Fibroblast of mammary gland (primary cell): ENCODE measurements at places on chromosomes 1 and 21.

DNA sequence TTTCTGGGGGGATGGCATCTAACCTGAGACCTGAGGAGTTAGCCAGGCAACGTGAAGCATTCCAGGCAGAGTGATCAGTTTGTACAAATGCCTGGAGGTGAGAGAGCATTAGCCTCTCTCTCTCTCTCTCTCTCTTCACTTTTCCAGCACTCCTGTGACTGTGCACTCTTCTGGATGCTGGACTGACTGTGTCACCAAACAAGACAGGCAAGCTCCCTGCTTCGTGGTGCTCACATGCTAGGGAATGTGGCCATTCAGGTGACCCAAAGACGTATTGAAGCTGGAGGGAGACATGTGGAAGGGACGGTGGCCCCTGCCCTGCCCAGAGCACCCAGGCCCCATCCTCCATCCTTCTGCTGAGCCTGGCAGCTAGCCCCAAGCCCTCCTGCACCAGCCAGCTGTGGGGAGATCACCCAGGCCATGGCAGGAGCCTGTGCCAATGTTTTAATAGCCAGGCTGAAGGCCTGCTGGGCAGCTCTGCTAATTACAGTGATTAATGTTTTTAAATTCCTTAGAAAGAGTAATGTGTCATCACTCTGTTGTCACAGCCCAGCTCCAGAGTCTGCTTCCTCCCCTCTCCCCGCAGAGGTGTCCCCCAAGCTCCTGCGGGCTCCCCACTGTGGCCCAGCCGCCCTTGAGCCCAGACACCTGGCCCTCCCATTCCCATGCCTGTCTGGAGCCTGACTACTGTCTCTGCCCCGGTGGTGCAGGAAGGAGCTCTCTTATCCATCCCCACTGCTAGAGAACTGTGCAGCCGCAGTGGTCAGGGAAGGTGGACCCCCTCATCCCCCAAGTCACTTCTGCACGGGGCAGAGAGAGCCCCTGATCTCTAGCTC, 48.9 kb downstream of the UBIAD1 start:
- DNase-seq = no peak

GRCh38 chr1:246681900-246682895, 42.0 kb upstream of the SCCPDH start:
- DNase-seq = peak; percentile 25

- DNase-seq = peak; percentile 82
Observed at GRCh38 chr1:181139631-181140061, 51.1 kb downstream of the IER5 start.

DNA sequence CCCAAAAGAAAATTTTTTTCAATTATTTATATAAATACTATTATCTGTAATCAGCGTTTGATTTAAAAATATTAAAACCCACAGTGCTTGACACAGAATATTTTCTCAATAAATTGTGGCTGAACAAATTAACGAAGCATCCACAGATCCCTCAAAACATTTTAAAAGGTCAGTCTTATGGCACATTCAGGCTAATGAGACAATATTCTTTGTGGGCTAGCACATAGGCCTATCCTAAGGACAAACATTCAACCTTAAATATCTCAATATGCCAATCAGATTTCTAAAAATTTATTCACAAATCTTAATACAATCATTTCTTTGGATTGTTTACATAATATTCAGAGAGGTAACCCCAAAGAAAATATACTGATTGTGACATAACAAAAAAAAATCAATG, 8.1 kb downstream of the PTGS2 start:
- no peak for DNase-seq

DNA sequence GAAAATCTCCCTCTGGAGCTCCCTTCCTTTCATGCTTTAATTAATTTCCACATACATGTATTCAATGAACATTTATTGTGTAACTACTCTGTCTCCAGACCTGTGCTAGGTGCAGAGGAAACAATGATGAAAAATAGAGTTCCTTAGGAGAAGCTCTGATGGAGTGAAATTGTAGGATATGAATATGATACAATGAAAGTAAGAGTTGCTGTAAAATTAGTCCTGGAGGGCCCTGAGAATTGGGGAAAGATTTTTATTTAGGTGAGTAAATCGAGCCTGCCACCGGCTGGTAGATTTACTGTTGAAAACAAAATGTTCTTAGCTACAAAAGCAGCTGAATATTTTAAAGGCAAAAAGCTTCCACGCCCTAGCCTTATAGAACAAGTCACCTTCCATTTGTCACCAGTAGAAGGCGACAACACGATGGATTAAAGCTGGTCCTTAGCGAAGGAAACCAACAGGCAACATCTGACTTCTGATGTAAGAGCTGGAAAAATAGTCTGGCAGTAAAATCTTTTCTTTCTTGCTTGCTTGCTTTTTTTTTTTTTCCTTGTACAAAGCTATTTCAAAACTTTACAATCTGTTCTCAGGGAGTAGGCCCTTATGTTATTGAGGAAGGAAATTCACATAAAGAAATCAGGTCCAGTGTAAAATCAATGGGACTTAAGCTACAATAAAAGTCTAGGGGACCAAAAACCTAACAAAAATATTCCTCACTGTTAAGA, 82.0 kb upstream of the ROR1 start:
- peak; percentile 96 for DNase-seq

DNA sequence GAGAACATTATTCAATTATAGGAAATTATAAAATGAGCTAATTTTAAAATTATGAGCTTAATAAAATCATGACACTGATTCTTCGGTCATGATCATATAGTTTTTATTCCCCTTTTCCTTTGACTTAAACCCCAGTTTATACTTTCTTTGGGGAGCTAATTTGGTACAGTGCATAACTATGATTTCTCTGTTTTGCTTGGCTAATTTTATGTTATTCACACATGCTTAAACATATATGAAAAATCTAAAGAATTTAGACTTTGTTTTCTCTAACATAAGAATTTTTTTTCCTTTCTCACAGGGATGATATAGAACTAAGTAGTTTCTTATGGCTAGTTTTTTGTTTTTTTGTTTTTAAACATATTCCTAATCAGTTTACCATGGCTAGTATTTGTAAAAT, 52.5 kb downstream of the STXBP3 start:
- DNase-seq = no peak

- no peak for DNase-seq
Observed at GRCh38 chr1:25197982-25198662, 34.2 kb downstream of the SYF2 start.

DNA sequence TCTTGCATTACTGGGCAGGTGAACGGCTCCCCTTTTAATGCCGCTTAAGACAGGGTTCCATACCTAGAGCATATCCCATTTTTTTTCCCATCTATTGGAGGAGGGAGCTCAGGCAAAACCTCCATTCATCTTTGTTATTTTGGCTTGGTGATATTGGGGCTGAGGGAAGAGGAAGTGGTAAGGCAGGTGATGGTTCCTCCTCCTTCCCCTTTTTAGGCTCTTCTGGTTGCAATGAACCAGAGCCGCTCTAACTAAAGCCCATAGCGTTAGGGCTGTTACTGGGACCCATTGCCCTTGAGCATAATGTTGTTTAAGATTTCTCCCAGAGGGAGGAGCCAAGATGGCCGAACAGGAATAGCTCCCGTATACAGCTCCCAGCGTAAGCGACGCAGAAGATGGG, 21.1 kb downstream of the PYHIN1 start:
- DNase-seq = no peak
